ENCODE measurements at places on chromosomes 1 and 21. TPM values are rescaled to one million over a fixed set of nuclear protein-coding genes. Genes with fewer than 3 reads are reported as not detected.

Gene GBP6
- not detected for total RNA-seq

DNA sequence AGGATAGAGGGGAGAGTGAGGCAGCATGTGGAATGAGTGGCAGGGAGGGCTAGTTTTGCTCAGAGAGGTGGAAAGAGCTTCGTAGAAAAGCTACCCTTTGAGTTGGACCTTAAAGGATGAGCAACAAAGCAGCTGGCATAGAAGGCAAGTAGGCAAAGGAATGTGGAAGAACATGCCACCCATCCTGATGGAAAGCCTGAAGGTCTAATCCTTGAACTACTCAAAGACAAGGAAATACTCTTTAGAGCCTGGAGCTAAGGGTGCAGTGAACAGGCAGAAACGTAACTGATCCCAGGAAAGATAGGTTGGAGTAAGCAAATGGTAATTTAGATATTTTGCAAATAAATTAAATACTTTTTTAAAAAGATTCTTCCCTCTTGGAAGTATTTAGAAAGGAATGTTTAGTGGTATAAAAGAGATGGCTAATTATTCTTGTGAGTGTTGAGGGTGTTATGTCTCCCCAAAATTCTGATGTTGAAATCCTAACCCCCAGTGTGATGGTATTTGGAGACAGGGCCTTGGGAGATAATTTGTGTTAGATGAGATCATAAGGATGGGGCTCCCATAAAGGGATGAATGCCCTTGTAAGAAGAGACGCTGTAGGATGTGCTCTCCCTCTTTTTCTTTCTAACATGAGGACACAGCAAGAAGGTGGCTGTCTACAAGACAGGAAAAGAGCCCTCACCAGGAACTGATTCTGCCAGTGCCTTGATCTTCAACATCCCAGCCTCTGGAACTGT, 308.1 kb upstream of the RUNX1 start:
- DNase-seq = no peak

Gene OR2T33
- 0.79 TPM for total RNA-seq

GRCh38 chr1:25703041-25703440, 86.5 kb downstream of the MAN1C1 start:
- DNase-seq = no peak

Gene RIMKLA
- 1.0 TPM for total RNA-seq

DNA sequence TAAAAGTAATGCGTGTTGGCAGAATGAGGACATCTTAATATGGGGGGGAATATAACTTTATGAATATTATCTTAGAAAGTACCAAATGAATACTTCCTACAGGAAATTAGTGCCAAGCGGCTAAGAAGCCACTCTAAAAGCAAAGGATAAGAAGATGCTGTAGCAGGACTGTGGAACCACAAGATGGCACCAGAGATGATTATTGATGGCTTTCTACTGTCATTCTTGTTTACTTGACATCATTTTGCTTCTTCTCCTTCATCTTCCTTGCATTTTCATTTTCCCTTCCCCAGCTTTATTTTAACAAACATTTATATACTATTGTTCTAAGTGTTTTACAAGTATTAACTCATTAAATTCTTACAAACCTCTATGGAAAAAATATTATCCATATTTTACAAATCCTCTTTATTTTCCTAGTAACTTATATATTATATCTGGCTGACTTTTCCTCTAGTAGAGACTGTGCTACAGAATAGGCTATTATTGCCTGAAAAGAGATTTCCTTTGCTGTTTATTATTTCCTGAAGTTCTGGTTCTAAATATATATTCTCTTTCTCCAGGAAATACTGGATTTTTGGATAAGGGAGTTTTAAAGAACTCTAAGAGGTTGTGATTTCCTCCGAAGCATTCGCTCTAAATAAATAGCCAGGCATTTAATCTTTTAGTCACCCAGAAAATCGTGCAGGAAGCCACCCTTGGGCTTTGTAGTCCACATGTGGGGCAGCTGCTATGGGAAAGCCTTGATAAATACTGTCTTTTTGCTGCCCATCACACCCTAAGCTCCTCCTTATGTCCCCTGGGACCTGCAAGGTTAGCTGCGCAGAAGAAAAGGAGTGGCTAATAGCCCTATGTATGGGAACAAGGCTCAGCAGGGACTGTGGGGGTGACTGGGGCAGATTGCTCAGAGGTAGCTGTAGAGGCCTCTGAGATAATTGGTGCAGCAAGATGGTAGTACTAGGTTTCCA, 69.8 kb downstream of the TPR start:
- DNase-seq = peak; percentile 13

DNA sequence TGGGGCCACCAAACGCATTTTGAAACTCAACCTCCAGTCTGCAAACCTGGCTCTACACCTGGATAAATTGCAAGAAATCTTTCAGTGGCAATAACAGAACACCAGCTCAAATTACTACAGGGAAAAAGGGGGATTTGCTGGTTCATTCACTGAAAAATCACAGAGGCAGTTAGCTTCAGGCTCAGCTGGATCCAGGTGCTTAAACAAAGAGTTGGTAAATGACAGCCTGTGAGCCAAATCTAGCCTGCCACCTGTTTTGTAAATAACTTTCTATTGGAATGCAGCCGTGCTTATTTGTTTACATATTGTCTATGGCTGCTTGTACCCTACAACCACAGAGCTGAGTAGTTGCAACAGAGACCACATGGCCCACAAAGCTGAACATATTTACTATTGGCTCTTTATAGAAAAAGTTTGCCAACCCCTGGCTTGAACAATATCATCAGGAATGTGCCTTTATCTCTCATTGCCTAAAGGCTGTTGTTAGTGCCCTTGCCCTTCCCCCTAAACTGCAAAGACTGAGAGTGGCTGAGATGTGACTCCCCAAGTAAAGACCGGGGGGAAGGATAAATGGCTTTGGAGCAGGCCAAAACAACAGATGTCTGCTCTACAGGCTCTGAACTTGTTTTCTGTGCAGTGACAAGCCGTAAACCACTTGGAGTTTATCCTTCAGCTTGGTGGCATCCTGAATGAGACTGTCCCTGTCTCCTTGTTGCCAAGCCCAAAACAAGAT, 21.5 kb upstream of the PTPRF start:
- DNase-seq = no peak

Gene BGLAP
- total RNA-seq = 0.08 TPM

DNA sequence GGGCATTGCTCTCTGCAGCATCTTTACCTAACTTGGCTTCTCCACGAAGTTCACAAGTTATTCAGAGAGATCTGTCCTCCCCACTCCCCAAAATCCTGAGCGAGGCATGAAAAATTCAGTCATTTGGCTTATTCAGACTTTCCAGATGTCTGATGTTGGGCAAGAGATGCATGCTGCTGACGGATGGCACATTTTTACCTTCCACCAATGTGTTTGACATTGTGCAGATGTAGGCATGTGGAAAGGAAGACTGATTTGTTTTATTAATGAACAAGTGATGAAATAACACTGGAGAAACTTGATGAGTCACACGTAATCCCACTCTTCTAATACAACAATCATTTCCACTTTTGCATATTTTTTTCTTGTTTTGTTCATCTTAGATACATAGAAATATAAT, 86.7 kb downstream of the C1orf94 start:
- no peak for DNase-seq

GRCh38 chr1:245046769-245047168, 108.0 kb upstream of the KIF26B start:
- no peak for DNase-seq

Gene C8B
- not detected for total RNA-seq

GRCh38 chr1:31398246-31398645, 14.8 kb upstream of the SERINC2 start:
- no peak for DNase-seq

- no peak for DNase-seq
Observed at GRCh38 chr1:208254376-208254775, 10.2 kb upstream of the PLXNA2 start.

Gene EDEM3
- 28.4 TPM for total RNA-seq

DNA sequence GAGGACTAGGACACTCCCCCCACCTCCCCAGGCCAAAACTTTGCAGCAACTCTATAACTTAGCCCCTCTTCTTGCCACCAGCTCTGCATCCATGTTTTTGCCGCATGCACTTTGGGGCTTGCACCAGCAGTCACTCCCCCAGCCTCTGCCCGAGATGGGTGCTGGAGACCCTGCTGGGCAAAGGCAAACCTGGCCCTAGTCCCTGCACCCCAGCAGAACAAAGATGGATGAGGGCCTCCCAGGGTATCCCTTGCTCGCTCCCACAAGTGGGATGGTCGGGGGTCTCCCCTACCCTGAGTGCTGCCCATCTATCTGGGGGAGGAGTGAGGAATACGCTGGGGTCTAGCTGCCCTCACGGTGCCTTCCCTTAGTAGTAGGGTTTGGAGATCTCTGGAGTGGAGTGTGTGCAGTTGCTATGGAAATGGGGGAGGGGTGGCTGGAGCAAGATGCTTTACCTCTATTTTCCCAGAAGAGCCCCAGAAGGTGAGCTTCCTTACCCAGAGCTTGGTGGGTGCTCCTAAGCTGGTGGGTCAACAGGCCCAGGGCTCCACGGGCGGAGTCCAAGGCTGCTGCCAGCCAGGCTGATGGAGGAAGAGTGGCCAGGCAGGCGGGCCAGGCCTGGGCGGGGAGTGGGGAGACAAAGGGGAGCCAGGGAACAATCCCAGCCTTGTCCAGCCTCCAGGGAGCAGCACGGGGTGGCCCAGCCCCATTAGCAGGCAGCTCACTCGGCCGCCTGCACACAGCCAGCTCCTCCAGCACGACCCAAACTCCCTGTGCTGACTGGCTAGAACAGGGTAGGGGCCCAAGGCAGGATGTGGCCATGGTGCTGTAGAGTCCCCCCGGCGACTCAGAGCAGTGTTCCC, at the start of gene PAQR6:
Gene PAQR6, minus strand, starts transcription at position 597 of the 863 bp plus-strand sequence. CDS start 1,325 bp downstream, outside the sequence.
- no peak for DNase-seq

Gene SPRR5
- total RNA-seq = not detected

DNA sequence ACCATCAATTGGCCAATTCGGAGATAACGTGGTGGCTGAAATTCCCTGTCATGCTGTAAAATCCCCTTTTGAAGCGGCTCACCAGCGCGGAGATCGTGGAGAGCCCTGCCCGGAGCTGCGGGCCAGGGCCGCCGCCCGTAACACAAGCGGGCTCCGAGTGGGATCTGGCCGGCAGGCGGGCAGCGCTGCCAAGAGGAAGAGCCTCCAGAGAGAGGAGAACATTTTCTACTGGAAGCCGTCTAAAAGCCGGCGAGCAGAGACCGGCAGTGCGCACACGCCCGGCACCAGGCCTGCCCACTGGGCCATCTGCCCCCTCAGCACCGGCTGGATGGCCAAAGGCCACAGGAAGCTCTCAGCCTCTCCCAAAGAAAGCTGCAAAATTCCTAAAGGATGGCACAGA, 15.5 kb downstream of the SSBP3 start:
- no peak for DNase-seq

DNA sequence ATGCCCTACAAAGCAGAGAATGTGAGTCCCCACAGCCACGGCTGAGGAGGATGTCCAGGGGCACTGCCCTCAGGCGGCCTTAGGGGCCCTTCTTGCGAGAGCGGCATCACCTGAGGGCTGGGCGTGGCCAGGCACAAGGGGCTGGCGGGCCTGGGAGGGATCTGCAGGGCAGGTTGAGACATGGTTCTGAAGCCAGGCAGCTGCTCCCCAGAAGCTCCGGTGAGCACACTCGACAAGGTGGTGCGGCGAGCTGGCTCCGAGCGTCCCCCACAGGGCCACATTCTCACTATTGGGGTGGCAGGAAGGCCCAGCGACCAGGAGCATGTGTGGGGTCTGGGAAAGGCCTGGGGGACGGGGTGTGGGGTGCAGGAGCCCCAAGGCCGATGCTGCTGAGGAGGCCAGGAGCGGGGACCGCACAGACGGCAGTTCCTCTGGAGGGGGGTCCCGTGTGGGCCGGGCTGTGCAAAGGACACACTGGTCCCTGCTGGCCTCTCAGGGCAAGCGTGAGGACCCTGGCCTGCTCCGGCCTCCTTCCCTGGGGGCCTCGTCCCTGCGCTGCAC, 47.2 kb downstream of the MORN1 start:
- DNase-seq = no peak

- DNase-seq = no peak
Observed at GRCh38 chr21:41480086-41480690, 27.8 kb downstream of the TMPRSS2 start.

DNA sequence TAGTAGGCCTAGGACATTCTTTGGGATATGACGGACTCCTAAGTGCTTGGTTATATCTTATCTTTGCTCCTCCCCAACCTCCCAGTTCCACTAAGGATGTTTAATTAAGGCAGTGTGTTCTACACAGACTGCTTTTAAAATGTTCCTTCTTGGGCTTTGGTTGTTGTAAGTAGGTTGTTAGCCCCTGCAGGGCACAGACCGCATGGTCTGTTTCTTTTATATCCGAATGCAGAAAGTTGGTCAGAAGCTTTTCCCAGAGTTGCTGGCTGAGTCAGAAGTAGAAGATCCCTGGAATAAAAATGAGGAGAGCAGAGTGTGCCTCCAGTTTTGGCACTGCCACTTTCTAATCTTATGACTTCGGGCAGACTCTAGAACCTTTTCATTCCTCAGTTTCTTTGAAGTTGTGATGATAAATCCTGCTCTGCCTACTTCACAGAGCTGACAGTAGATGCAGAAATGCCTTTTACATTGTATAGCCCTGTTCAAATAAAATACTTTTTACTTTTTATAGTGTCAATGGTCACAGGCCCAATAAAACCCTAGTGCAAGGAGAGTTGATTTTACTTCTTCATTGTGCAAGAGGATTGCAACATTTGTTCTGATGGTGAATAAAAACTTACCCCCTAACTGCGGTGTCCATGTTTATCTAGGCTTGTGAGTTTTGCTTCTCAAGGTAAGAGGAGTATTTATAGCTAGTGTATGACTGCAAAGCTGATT, 18.4 kb downstream of the FMN2 start:
- DNase-seq = peak; percentile 23

GRCh38 chr1:23449958-23450357, 25.4 kb upstream of the TCEA3 start:
- DNase-seq = no peak

Gene PALMD
- total RNA-seq = 0.21 TPM

- no peak for DNase-seq
Observed at GRCh38 chr1:37655274-37655673, 20.6 kb upstream of the RSPO1 start.

DNA sequence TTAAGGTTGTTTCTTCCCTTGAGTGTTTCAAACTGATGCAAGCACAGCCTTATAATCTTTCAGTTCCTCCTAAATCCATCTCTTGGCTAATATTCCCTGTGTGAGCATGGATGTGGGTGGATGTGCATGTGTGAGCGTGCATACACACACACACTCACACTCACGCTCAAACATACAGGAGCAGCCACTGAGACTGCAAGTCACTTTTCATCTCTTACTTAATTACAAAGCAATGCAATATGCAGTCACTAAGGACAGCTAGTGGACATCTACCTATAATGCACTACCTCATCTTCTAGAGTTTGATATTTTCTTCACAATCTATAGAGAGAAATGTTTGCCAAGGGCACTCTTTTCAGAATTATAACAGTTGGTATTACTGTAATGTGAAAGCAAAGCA, 1.4 kb downstream of the ESRRG start:
- DNase-seq = no peak

DNA sequence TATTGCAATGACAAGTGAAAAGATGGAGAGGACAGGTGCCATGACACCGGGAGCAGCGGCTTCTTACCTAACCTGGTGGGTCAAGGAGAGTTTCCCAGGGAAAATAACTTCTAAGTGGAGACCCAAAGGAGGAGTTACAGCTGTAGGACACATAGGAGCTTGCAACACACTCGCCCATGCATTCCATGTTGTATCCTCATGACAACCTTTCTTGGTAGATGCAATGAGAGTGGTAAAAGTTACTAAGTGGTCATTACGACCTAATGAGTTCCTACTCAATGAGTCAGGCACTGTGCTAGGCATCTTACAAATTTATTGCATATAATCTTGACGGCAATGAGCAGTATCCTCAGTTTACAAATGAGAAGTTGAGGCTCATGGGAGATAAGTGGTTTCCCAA, 119.5 kb upstream of the HOOK1 start:
- DNase-seq = no peak

GRCh38 chr1:244226435-244226834, 175.4 kb downstream of the ZBTB18 start:
- no peak for DNase-seq

Measured in H4 (cell line).